ENCODE measurements at places on chromosomes 6 and 20.

- DNase-seq, result no peak
Measured at GRCh38 chr6:145003145-145003544, 718.0 kb downstream of the UTRN start.

- no peak for DNase-seq
Measured at GRCh38 chr20:22805219-22805618, 220.8 kb upstream of the FOXA2 start.

DNA sequence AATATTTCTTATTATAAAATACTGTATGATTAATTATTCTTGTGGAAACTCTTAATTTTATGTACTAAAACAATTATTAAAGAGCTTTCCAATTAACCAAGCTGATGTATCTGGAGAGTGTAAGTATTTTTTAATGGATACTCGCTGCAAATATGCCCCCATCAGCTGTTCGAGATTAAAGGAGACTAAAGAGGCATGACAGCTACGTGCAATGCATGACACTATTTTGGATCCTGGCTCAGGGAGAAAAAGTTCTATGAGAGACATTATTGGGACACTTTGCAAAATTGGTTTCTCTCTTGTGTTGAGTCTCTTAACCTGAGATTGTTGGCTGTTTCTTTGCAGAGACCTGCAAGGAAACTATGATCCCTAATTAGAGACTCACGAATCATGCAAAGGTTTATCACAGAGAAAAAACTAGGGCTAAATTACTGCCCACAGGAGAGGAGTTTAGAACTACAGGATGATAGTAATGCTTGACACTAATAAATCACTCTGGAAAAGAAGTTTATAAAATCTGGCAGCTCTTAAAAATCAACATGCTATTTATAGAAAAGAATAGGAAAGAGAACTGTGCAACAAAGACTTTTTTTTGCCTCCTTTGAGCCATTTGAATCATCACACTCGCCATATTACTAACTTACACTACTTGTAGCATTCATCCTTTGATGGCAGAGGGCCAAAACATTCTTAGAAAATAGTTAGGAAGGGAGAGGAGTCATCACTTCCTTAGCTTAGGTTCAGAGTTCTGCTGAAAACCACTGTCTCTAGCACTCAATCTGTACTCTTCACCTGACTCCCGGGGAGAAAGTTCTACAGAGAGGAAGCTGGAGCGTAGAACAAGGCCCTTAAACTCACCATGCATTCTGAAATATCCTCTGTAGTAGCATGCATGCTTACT lies 25.3 kb downstream of the NRN1 start:
- no peak for DNase-seq

DNA sequence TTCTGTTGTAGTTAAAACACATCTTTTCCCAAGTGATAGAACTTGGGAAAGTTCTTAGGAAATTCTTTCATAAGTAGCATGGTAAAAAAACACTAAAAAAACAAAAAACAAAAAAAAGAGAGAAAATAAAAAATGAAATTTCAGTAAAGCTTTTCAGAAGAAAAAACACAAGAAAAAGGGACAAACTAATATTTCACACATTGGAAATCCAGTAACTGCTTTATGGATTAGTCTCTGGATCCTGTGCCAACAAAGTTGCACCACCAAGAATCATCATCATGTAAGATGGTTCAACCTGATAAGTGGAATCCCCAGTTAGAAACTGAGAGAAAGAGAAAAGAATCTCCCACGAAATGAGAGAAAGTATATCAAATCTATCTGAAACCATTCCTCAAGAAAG lies 144.2 kb downstream of the GMDS start:
- DNase-seq, result no peak

DNA sequence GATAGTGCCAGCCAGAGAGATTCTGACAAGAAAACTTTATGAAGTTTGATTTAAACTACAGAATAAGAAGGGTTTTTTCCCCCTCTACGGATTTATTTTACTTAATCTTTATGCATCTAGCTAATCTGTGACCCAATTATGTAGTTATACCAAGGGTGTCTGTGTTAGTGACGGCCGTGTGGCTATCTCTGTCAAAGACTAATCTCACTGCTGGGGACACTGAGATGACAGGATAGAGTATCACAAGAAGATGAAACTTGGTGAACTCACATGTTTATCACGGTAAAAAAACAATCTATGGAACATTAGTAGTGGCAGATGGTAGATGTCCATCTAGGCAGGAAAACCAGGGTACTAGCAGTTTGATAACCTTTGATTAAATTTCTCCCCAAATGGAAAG lies 149.7 kb downstream of the AHI1 start:
- no peak for DNase-seq

DNA sequence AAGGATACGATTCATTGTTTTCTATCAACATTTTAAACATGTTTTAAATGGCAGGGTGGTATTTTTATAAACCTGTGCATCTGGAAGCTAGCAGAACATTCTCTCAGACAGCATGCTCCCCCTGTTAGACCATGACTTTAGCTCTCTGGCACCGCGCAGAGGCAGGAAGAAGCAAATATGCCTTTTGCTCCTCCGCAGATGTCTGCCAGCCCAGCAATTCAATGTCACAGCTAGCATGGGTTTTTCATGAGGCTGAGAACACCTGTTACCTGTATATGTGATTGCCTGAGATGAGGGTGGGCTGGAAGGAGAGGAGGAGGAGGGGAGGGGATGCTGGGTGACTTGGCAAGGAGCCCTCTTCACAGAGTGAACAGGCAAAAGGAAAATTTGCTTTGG lies 6.7 kb downstream of the MTCH1 start:
- no peak for DNase-seq

- DNase-seq, result no peak
Measured at GRCh38 chr6:148521586-148521985, 178.9 kb downstream of the SASH1 start.

- no peak for DNase-seq
Measured at GRCh38 chr20:33524261-33524660, 34.4 kb downstream of the CBFA2T2 start.

- no peak for DNase-seq
Measured at GRCh38 chr20:31811796-31812728, 7.1 kb upstream of the MYLK2 start.

DNA sequence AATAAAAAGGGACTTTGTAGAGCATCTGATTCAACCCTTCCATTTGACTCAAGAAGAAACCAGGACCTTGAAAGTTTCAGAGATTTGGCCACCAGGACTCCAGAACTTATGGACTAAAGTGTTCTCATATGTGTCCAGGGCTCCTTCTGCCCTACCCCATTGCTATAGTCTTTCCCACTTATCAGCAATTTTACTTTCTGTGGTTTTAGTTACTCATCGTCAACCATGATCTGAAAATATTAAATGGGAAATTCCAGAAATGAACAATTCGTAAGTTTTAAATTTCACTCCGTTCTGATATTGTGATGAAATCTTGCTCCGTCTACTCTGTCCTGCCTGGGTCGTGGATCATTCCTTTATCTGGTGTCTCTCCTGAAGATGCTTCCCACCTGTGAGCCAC lies 259.8 kb downstream of the PHACTR1 start:
- no peak for DNase-seq

GRCh38 chr6:38501931-38502330 lies 137.8 kb downstream of the BTBD9 start:
- no peak for DNase-seq

DNA sequence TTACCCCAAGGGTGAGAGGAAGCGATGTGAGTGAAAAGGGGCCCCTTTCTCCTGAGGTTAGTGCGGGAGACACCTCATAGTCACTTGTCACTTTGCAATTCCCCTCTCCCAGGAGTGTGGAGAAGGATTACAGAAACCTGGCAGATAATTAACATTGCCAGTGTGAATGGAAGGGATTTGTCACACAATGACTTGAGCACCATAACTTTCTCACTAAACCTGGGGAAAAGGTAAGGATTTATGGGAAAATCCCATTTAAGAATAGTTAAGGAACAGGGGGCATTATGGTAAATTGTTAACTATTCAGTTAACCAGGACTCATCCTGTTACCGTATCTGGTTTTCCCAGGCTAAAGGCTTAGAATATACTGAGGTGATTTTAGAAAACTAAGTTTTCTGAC lies 219.5 kb upstream of the JAG1 start:
- no peak for DNase-seq

DNA sequence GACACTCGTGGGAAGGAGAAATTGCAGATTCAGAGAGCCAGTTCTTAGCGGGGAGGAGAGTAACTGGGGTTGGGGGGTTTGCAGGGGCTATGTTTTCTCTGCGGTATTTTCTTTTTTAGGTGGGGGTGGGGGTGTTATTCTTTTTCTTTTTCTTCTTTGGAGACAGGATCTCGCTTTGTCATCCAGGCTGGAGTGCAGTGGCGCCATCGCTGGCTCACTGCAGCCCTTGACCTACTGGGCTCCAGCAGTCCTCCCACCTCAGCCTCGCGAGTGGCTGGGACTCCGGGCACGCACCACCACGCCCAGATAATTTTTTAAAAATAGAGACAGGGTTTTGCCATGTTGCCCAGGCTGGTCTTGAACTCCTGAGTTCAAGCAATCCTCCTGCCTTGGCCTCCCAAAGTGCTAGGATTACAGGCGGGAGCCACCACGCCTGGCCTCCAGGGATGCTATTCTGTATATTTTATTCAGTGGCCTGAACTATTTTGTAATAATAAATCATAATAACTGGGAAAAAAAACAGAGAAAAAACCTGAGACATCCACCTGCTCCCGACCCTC lies 57.3 kb downstream of the UBE2V1 start:
- no peak for DNase-seq

DNA sequence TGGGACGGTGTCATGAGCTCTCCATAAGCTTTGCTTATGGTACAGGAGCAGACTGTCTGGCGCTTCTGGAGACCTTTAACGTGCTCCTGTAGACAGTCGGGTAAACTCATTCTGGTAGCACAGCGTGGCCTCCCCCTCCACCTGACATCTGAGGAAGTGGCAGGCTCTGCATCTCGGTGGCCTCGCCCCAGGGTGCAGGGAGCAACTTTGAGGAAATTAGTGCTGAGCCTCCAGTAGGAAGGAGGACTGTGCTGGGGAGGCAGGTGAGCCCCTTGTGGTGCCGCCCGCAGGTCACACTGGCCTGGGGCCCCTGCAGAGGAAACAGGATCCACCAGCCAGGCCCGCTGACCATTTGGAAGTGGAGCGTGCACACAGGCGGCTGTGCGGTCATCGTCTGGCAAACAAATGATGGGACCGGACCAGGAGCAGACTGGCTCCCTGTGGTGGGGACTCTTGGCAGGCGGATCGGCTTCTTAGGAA lies 57.9 kb downstream of the SYNJ2 start:
- no peak for DNase-seq

GRCh38 chr6:89986650-89987074 lies 92.4 kb downstream of the GJA10 start:
- DNase-seq, result no peak

GRCh38 chr6:39543095-39543494 lies 182.1 kb downstream of the KIF6 start:
- no peak for DNase-seq

GRCh38 chr6:79056226-79056625 lies 21.8 kb downstream of the PHIP start:
- DNase-seq, result no peak

- no peak for DNase-seq
Measured at GRCh38 chr20:59785986-59786795, 147.2 kb downstream of the SYCP2 start.

DNA sequence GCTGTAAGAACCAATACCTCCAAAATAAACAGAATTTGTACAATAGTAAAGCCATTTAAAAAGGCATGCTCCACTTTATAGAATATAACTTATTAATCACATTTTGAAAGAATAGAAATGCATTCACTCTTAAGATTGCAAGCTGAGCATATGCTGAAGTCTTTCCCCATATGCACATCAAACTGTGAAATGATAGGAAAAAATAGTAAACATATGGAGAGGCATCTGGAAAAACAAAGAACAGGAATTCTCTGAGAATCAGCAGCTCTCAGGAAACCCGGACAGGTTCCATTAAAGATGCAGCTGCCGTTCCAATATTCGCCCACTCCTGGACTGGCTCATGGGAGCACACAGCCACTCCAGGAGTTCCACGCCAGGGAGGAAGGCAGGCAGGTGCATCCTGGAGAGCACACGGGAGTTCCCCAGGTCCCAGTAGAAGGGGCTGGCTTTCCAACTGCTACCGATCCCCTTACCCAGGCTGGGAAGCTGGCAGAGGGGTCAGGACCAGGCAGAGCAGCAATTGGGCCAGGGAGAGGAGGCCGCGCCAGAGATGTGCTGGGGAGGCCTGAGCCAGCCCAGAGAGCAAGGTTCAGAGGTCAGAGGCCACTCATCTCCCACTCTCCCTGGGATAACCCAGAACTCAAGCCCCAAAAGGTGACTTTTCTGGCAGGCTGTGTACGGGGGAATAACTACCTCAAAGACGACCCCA lies 111.1 kb downstream of the DLL1 start:
- DNase-seq, result no peak

- no peak for DNase-seq
Measured at GRCh38 chr20:2255926-2256531, 39.8 kb upstream of the TGM3 start.

- DNase-seq, result no peak
Measured at GRCh38 chr6:169082817-169083507, 170.7 kb downstream of the THBS2 start.

GRCh38 chr6:56664029-56664428 lies 21.3 kb upstream of the DST start:
- DNase-seq, result no peak

DNA sequence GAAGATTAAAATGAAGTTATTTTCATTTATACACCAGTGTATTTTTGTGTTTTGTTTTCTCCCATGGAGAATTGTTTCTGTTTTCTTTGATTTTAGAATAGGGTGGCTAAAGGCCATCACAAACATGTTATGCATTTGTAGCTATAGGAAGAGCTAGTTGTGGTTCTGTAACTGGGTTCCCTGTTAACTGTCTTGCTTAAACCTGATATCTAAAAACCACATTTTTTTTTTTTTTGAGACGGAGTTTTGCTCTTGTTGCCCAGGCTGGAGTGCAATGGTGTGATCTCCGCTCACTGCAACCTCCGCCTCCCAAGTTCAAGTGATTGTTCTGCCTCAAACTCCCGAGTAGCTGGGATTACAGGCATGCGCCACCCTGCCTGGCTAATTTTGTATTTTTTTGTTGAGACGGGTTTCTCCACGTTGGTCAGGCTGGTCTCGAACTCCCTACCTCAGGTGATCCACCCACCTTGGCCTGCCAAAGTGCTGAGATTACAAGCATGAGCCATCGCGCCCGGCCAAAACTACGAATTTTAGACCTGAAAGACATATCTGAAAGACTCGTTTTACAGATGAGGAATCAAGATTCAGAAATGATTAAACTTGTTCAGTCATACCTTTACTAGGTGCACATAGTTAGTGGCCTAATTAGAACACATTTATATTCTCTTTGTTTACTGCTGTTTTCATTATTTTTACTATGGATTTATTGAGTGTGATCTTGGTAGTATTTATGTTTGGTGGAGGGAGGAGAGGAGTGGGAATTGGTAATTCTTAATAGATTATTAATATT lies 18.0 kb downstream of the SCAF8 start:
- no peak for DNase-seq

- no peak for DNase-seq
Measured at GRCh38 chr6:80862756-80863155, 756.3 kb downstream of the BCKDHB start.

DNA sequence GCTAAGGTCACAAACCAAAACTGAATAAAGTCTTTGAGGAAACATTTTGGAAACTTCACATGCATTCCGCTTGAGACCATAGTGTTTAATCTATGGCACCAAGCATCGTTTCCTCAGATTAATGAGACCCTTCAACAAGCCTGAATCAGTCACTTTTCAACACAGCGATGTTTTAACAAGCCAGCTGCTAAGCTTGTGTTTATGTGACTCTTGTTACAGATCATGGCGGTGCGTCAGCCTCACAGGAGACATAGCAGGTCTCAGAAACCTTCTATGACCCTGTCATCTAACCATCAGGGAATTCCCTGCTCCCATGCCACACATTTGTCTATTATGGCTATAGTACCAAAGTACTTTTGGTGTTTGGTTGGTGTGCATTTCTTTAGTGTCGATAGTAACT lies 57.2 kb downstream of the MTFR2 start:
- DNase-seq, result no peak

GRCh38 chr20:31868853-31869672 lies 1.3 kb downstream of the DUSP15 start:
- no peak for DNase-seq

Measured in stimulated activated CD8-positive, alpha-beta memory T cell treated with anti-CD3 and anti-CD28 coated beads, Interleukin-7, amount 100 ng/mL, for 4 hours (primary cell).